Effector memory CD4-positive, alpha-beta T cell (primary cell): ENCODE measurements at places on chromosomes 11 and 22.

DNA sequence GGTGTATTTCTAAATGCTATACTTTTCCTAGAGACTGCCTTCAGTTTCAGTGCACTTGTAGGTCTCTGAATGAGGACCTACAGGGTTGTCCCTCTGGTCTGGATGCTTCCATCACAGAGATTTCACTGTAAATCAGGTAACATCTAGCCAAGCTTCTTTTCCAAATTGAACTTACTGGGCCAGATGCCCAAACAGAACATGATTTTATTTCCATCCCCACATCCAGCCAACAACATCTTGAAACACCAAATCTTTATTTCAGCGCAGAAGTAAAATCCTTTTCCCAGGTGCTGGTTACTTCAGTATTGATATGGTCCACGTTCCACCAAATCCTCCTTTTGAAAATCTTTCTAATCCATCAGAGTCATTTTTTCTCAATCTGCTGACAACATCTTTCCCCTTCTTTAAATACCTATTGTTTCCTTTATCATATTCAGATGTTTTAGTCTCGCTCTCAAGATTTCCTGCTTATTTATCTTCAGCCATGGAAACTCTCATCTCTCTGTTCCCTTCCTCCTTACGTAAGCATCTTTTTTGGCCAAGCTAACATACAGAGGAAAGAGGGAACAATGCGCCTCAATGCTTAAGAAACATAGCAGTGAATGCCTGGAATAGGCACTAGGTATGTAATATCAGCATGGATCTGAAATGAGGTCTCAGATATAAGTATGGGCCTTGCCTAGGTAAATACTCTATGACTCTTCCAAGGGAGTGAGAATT is 201.2 kb upstream of the MTNR1B start:
- no peaks in the 10 kb centered on the region for H3K4me1 ChIP-seq
- no peak for DNase-seq
- H3K36me3 ChIP-seq: no peaks in the 10 kb centered on the region
- H3K4me3 ChIP-seq: no peak overlapping the region

DNA sequence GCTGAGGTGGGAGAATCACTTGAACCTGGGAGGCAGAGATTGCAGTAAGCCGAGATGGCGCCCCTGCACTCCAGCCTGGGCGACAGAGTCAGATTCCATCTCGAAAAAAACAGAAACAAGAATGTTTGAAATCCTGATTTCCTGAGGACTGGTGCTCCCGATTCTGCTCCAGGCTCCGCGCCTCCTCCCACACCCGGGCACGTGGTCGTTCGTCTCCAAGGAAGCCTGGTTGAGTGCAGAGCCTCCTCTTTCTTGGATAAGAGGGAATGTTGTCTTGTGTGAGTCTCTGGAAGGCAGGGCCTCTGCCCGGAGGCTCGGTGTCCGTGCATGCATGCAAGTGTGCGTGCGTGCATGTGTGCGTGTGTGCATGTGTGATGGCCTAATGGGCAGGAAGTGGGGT is 30.1 kb downstream of the BRSK2 start:
- H3K4me3 ChIP-seq: no peak overlapping the region
- H3K36me3 ChIP-seq: no peaks in the 10 kb centered on the region
- no peaks in the 10 kb centered on the region for H3K4me1 ChIP-seq
- H3K27ac ChIP-seq: no peak overlapping the region
- DNase-seq: no peak

GRCh38 chr11:6268820-6269219 is 9.2 kb downstream of the CCKBR start:
- DNase-seq: no peak
- no peaks in the 10 kb centered on the region for H3K27me3 ChIP-seq
- no peak overlapping the region for H3K4me3 ChIP-seq
- H3K36me3 ChIP-seq: no peaks in the 10 kb centered on the region
- H3K27ac ChIP-seq: no peak overlapping the region
- no peaks in the 10 kb centered on the region for H3K4me1 ChIP-seq

DNA sequence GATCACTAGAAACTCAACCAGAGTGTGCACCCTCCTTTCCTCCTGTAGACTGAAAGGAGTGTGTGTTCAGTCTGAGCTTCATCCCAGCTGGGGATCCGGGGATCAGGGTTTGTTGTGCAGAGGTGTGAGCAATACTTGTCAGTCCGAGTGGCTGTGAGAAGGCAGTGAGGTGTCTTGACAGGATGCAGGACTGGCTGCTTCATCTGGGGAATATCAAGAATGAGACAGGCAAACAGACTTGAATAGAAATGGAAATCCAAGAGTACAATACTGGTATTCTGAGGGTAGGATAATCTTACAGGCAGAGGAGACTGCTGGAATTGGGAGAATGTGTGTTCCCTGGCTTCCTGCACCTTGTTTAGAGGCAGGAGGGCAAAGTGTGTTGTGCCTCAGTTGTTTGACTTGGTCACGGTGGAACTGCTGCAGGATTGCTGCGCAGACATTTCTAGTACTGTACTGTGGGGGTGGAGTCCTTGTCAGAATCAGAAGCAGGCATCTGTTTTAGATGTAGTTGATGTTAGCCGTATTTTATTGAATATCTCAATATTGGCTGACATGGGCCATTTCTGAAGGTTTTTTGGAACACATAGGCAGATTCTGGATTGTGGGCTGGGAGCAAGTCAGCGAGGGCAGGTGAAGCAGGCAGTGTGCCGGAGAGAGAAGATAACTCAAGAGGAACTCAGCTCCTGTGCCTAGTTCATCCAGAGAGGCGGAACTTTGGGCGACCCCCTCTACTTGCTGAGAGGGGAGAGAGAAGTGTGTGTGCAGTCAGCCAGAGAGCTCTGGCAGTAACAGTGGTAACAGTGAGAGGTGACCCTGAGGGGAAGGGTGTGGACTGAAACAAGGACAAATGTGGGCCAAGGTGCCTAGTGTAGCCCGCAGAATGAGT is 27.1 kb upstream of the GRK2 start:
- H3K27me3 ChIP-seq: no peaks in the 10 kb centered on the region
- DNase-seq: no peak
- peak overlapping the region; percentile 55 for H3K27ac ChIP-seq
- H3K4me1 ChIP-seq: peaks cover 19% of the 10 kb centered on the region

DNA sequence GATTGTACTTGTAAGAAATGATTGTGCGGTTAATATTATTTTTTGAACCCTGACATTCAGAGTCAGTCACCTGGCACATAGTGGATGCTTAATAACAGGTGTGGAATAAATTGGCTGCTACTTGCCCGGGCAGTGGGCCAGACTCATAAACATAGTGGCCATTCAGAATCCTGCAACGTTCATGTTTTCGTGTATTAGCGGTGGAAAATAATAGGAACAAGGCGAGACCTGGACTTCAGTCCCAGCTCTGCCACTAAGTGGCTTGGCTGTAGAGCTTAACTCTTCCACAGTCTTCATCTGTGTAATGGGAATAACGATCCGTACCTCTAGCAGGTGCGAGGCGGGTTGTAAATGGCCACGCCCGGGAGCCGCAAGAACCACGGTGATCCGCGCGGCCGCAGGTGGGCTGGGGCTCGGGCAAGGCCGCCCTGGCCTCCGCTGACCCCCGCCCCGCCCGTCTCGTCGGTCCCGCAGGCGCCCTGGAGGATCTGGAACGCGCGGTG is 761 bp upstream of the TMEM25 start:
- peak overlapping the region; percentile 65 for H3K27ac ChIP-seq
- H3K4me3 ChIP-seq: peak overlapping the region; percentile 92
- H3K36me3 ChIP-seq: peaks cover 9% of the 10 kb centered on the region
- H3K27me3 ChIP-seq: no peaks in the 10 kb centered on the region

- H3K36me3 ChIP-seq: no peaks in the 10 kb centered on the region
- H3K4me1 ChIP-seq: no peaks in the 10 kb centered on the region
- H3K4me3 ChIP-seq: no peak overlapping the region
- H3K27me3 ChIP-seq: no peaks in the 10 kb centered on the region
Observed at GRCh38 chr11:23127706-23128105, 267.4 kb upstream of the CCDC179 start.

GRCh38 chr22:17074648-17075002 is 10.2 kb upstream of the IL17RA start:
- H3K4me1 ChIP-seq: peaks cover 8% of the 10 kb centered on the region
- no peaks in the 10 kb centered on the region for H3K36me3 ChIP-seq
- H3K27me3 ChIP-seq: no peaks in the 10 kb centered on the region
- no peak for DNase-seq

DNA sequence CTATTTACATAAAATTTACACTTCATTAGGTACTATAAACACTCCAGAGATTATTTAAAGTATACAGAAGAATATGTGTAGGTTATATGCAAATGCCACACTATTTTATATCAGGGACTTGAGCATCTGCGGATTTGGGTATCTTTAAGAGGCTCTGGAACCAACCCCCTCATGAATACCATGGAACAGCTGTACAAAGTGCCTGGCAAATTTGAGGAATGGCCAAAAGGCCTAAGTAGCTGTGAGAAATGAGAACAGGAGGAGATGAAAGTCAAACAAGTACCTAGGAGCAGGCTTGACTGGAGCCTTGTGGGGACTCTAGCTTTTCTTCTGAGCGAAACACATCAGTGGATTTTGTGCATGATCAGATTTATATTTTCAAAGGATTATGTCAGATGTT is 149.3 kb downstream of the RBFOX2 start:
- H3K4me1 ChIP-seq: no peaks in the 10 kb centered on the region
- no peak overlapping the region for H3K4me3 ChIP-seq
- no peaks in the 10 kb centered on the region for H3K36me3 ChIP-seq
- no peak overlapping the region for H3K27ac ChIP-seq
- H3K27me3 ChIP-seq: no peaks in the 10 kb centered on the region

- DNase-seq: no peak
- H3K27ac ChIP-seq: no peak overlapping the region
- H3K27me3 ChIP-seq: no peaks in the 10 kb centered on the region
- H3K4me1 ChIP-seq: no peaks in the 10 kb centered on the region
- H3K4me3 ChIP-seq: no peak overlapping the region
Observed at GRCh38 chr22:34847072-34847471, 218.9 kb upstream of the ISX start.

- H3K4me3 ChIP-seq: no peak overlapping the region
- no peak overlapping the region for H3K27ac ChIP-seq
- no peaks in the 10 kb centered on the region for H3K4me1 ChIP-seq
- no peaks in the 10 kb centered on the region for H3K27me3 ChIP-seq
Observed at GRCh38 chr11:96179905-96180304, 163.1 kb downstream of the MAML2 start.

DNA sequence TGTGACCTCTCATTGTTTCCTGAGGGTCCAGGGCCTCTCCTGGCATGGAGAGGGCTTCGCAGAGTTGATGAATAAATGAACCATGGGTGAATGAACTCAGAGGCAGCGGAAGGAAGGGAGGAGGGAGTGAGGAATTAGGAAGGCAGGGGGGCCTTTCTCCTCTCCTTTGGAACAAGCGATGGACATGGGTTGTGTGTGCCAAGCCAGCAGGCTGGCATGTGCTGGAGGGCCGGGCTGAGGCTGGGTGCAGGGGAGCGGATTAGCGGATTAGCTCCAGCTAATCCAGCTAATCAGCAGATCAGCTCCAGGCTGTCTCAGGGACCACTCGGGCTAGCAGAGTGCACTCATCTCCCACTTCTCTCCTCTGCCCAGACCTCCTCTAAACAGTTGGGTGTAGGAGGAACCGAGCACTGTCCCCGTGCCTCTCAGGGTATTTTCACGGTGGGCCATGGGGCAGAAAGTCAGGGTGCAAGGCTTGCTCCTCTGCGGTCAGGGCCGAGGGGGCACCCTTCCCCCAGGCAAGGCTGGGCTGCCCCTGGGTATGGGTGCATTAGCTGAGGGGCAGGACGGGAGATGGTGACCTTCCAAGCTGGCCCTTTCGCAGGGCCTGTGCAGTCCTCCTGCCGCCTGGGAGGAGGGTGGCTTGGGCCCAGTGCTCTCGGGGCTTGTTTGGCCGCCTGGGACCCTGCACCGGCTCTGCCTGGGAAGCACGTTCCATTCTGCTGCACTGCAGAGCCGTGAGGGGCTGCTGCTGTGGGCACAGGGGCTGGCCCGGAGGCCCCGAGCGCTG is 120.3 kb upstream of the B3GAT1 start:
- H3K27ac ChIP-seq: no peak overlapping the region
- no peak for DNase-seq
- no peaks in the 10 kb centered on the region for H3K36me3 ChIP-seq

DNA sequence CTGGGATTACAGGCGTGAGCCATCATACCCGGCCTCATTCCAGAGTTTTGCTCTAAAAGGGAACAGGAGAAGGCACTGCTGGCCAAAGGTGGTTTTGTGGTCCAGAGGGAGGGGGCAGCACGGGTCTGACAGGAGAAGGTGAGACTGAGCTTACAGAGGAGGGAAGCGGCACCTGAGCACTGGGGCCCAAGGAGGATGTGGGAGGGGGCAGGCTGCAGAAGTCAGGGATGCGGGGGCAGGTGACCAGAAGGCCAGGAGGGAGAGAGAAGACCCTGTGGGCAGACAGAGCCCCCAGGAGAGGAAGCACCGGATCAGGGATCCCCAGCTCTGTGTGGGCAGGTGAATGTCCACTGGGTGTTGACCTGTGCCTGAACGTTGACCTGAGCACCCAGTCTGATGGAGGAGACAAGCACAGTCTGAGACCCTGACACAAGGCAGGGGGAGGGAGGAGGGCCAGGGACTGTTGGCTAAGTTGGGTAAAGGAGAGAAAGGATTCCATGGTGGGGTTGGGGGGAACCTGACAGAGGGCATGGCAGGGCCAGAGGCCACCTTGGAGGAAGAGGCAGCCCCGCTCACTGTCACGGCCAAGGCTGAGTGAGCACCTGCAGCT is 12.0 kb upstream of the PRR5 start:
- H3K4me3 ChIP-seq: no peak overlapping the region
- H3K27me3 ChIP-seq: no peaks in the 10 kb centered on the region
- no peak for DNase-seq
- no peaks in the 10 kb centered on the region for H3K36me3 ChIP-seq

GRCh38 chr11:108069947-108070346 is 51.4 kb upstream of the ACAT1 start:
- H3K4me1 ChIP-seq: peaks cover 3% of the 10 kb centered on the region
- H3K36me3 ChIP-seq: peaks cover 13% of the 10 kb centered on the region
- H3K27ac ChIP-seq: peak overlapping the region; percentile 32
- no peak for DNase-seq

DNA sequence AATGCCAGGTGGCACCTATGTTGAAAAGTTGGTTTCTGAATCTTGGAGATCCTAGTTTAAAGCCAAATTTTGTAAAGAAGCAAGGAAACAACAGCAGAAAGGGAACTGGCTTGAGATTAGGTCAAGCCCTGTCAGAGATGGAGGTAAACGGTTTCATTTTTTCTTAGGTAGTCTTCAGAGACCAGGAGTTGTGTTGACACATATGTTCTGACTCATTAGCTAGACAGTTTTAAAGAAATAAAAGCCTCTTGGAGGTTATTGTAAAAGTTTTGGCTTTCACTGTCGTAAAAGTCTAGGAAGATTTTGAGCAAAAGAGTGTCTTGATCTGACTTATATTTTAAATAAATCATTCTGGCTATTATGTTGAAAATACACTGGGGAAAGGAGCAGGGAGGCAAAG is 151.5 kb upstream of the CTSC start:
- DNase-seq: no peak
- H3K4me3 ChIP-seq: no peak overlapping the region
- peaks cover 5% of the 10 kb centered on the region for H3K4me1 ChIP-seq
- H3K27ac ChIP-seq: no peak overlapping the region

- no peak for DNase-seq
- no peak overlapping the region for H3K27ac ChIP-seq
- H3K36me3 ChIP-seq: no peaks in the 10 kb centered on the region
- no peaks in the 10 kb centered on the region for H3K27me3 ChIP-seq
Observed at GRCh38 chr22:19242699-19243098, 48.8 kb downstream of the CLTCL1 start.

- no peaks in the 10 kb centered on the region for H3K27me3 ChIP-seq
- no peaks in the 10 kb centered on the region for H3K4me1 ChIP-seq
- H3K4me3 ChIP-seq: no peak overlapping the region
Observed at GRCh38 chr22:28911777-28912669, 28.7 kb downstream of the ZNRF3 start.

- no peaks in the 10 kb centered on the region for H3K4me1 ChIP-seq
- no peak overlapping the region for H3K4me3 ChIP-seq
- no peak for DNase-seq
- H3K27me3 ChIP-seq: no peaks in the 10 kb centered on the region
Observed at GRCh38 chr11:75959540-75959939, 144.5 kb downstream of the UVRAG start.
